Effector memory CD8-positive, alpha-beta T cell (primary cell): ENCODE measurements at places on chromosomes 3 and 15.

DNA sequence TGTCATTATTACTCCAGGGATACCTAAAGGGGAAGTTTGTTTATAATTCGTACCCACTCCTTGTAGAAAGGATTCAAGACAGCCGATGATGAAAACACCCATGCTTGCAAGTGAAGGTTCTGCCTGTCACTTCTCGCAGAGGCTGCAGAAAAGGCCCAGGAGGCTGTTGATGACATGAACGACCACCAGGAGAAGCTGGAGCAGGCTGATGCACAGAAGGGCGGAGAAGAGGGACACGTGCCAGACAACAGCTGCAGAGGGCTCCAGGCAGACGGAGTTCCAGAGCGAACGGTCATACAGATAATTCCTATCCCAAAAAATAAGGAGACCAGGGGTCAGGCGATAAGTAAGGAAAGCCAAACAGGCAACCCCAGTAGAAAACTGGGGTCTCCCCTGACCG lies 5.7 kb upstream of the DYNLT2B start:
- no peak for DNase-seq

GRCh38 chr3:195700319-195700718 lies 20.5 kb upstream of the MUC20 start:
- DNase-seq: no peak

DNA sequence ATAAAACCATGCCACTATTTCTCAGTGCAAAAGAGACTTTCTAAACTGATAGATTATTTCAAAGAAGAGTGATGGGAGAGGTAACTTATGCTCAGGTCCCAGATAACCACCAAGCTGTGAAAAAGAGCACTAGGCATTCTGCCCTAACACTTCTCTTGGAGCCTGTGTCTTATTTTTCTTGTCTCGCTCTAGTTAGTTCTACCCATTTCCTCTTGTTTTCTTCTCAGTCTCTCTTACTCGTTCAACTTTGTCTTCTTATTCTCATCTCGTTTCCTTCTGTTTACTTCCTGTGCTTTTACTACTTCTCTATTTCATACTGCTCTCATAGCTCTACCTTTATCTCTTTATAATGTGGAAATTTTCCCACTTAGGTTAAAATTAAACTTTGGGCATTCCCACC lies 91.8 kb upstream of the CGNL1 start:
- no peak for DNase-seq

GRCh38 chr3:56633602-56634535 lies 49.2 kb downstream of the TASOR start:
- no peak for DNase-seq

DNA sequence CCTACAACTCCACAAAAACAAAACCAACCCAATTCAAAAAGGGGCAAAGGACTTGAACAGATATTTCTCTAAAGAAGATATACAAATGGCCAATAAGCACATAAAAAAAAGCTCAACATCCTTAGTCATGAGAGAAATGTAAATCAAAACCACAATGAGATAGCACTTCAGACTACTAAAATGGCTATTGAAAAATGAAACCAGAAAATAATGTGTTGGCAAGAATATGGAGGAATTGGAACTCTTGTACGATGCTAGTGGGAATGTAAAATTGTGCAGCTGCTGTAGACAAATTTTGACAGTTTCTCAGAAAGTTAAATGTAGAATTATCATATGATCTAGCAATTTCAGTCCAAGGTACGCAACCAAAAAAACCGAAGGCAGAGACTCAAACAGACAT lies 29.0 kb downstream of the KY start:
- no peak for DNase-seq

DNA sequence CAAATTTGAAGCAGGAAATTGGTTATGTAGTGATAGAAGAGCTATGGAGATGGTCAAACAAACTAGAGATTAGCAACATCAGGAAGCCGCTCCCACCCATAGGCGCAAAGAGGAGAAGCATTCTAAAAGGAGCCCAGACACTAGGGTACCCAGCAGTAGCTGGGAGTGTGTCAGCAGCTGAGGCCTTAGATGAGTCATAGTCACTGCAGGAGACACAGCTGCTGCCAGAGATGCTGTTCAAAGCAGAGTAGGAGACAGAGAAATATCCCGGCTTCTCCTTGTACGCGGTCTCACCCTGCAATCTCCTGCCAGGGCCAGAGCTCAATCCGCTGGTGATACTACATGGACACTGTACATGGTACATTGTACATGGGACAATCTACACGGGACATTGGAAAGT lies 61.9 kb downstream of the VGLL3 start:
- DNase-seq: no peak

- no peak for DNase-seq
Observed at GRCh38 chr3:128867200-128868125, 12.0 kb upstream of the ACAD9 start.

- DNase-seq: no peak
Observed at GRCh38 chr3:12139111-12139511, 19.6 kb downstream of the TIMP4 start.

- DNase-seq: peak; percentile 50
Observed at GRCh38 chr3:69282181-69282580, 103.7 kb downstream of the FRMD4B start.

DNA sequence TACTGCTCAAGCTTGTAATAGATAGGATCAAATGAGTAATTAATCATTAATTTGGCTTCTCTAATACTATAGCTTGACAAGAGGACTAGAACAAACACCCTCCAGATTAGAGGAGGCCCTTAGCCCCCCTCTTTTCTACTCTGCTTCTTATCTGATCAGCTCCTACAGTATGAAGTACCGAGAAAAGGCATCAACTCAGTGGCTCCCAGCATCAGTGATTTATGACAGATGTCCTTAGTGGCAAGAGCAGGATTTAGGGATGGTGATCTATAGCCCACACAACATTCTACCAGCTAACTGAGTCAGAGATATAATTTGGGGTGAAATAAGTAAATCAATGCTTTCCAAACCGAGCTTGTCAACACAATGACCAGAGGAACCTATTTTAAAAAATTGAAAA lies 541.1 kb downstream of the NLGN1 start:
- no peak for DNase-seq
